ENCODE measurements at places on chromosomes 16 and 17.

GRCh38 chr17:37373530-37374159, 2.1 kb upstream of the C17orf78 start:
- peak; percentile 46 for DNase-seq

GRCh38 chr16:2584729-2585650, 47.2 kb downstream of the PDPK1 start:
- DNase-seq = no peak

DNA sequence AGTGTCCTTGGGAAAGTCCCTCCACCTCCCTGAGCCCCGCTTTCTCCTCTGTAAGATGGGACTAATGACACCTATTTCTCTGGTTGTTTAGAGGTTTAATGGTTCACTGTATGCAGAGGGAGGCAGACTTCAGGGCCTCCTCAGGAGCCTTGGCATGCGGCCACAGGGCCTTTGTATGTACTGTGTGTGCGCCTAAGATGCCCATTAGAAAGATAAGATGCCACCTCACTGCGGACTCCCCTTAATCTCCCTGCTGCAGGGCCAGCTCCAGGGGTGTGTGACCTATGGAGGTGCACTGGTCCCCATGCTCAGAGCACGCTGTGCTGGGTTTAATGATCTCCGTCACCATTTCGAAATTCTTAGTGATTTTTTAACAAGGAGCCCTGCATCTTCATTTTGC, 59.3 kb downstream of the TMEM235 start:
- DNase-seq = no peak

- DNase-seq = peak; percentile 4
Observed at GRCh38 chr17:50221266-50221863, 19.9 kb upstream of the COL1A1 start.

DNA sequence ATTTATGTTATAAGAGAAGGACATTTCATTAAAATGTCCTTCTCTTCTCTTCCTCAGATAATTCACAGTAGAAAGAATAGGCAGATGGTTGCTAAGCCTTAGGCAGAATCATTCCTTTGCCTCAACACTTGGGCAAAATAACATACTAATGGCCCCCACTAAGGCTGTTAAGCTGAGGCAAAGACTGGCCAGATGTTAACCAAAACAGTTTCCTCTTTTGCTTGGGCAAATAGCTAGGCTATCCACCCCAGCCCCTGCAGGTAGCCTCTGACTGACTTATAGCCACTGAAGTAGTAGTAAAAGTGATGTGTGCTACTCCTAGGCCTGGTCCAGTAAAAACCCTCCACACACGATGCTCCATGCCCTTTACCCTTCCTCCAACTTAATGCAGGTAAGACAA, 55.2 kb downstream of the SPAG9 start:
- DNase-seq = no peak

DNA sequence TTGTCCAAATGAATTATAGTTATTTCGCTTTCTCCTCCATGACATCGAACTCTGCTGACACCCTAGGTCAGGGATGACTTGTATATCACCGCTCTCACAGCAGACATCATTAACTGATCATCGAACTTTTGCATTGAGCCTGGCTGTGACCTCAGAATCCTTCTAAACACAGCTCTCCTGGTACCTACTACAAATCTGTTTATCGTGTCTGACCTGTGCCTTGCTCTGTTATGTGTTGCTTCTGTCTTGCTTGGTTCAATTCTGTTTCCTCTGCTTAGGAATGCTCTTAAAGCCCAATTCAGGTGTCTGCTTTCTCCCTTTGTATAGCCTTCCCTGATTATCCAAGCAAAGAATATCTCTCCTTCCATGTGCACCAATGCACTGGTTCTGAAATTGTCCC, 78.3 kb downstream of the CYLD start:
- no peak for DNase-seq

DNA sequence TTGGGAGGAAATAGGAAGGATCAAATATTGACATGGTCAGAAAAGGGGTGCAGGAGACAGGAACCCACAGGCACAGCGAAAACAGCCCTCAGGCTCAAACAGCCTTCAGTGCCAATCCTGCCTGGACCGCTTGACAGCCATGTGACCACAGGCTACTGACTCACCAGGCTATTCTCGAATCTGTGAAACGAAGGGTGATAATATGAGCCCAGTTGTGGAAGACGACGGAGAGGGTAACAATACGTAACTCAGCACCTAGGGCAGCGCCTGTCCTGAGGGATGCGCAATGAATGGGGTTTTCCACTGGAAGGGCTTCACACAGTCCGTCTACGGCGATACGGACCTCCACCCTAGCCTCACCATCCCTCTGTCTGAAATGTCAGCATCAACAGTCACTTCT, 117.3 kb upstream of the RCVRN start:
- DNase-seq = no peak

GRCh38 chr16:49593424-49594040, 219.9 kb downstream of the C16orf78 start:
- DNase-seq = no peak

- no peak for DNase-seq
Observed at GRCh38 chr17:76446449-76447231, 6.3 kb downstream of the UBE2O start.

DNA sequence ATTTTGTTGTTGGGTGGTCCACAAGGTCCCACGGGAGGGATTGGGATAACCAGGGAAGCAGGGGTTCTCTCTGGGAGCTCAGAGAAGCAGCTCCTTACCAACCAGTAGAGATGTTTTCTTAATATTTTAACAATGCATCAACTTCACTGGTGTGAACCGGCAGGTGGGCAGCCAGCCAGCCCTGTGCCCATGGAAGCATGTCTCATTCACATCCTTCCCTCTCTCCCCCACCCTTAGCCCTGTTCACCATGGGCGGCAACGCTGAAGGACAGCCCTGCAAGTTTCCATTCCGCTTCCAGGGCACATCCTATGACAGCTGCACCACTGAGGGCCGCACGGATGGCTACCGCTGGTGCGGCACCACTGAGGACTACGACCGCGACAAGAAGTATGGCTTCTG, 9.3 kb downstream of the MMP2 start:
- DNase-seq = no peak

GRCh38 chr17:79925242-79925957, 86.2 kb upstream of the CBX4 start:
- no peak for DNase-seq

DNA sequence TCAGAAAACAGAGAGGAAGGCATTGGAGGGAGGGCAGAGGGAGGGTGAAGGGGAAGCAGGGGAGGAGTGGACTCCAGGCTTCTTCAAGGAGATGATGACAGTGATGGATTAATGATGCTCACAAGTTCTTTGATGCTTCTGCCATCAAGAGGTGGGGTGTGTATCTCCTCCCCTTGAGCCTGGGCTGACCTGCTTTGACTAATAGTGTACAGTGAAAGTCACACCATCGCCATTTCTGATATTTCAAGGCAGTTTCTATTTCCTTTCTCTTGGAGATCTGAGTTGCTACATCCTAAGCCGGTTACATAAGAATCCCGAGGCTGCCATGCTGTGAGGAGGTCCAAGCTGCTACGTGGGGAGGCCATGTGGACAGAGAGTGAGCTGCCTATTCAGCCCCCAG, 312.5 kb downstream of the MAF start:
- no peak for DNase-seq

GRCh38 chr17:6577686-6578263, 21.4 kb upstream of the PITPNM3 start:
- DNase-seq = no peak

DNA sequence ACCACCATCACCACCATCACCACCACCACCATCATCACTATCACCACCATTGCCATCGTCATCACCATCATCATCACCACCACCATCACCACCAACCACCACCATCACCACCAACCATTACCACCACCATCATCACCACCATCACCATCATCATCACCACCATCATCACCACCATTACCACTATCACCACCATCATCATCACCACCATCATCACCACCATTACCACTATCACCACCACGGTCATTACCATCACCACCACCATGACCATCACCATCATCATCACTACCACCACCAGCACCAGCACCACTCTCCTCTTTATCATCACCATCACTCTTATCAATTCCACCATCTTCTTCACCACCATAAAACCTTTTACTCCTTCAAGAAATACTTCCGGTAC, 1.1 kb upstream of the TMEM114 start:
- DNase-seq = no peak

DNA sequence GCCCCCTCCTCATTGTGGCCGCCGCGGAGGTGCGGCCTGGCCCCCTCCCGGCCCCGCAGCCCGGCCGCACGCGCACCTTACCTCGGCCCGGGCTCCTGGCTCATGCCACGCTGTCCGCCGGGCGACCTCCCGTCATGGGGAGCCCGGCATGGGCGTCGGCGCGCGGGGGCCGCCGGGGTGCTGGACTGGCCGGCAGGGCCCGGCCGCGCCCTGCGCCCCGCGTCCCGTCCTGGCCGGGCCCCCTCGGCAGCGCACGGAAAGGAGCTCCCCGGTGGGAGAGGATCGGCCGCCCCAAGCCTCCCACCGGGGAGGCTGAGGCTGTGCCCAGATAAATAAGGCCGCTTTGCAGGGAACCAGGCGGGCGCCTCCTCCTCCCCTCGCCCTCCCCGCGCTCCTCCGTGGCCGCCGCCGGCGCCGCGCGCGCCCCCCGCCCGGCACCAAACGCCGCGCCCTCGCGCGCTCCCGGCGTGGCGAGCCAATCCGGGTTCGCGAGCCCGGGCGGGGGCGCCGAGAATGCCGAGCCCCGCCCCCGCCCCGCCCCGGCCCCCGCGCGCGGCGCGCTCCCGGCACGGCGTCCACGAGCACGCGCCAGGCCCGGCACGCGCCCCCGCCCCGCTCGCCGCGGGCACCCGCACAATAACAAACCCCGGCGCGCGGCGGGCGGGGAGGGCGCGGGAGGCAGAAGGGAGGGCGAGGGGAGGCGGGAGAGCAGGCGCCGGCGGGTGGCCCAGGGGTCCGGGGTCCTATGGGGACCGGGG, at the start of gene FBXL16:
Gene FBXL16, minus strand, starts transcription at position 371 of the 758 bp plus-strand sequence. CDS start 8,396 bp downstream, outside the sequence.
- DNase-seq = no peak

GRCh38 chr17:80105762-80106161, 4.4 kb downstream of the GAA start:
- DNase-seq = no peak

Data from right kidney (tissue), 9 donors.